ENCODE measurements at places on chromosomes 2 and 18.

DNA sequence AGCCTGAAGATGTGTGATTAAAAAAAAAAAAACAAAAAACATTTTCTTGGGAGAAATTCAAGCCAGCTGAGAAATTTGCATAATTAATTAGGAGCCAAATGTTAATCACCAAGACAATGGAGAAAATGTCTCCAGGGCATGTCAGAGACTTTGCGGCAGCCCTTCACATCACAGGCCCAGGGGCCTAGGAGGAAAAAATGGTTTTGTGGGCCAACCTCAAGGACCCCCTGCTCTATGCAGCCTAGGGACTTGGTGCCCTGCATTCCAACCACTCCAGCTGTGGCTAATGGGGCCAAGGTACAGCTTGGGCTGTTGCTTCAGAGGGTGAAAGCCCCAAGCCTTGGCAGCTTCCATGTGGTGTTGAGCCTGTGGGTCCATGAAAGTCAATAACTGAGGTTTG is 241.9 kb upstream of the THUMPD2 start:
- DNase-seq, result no peak

DNA sequence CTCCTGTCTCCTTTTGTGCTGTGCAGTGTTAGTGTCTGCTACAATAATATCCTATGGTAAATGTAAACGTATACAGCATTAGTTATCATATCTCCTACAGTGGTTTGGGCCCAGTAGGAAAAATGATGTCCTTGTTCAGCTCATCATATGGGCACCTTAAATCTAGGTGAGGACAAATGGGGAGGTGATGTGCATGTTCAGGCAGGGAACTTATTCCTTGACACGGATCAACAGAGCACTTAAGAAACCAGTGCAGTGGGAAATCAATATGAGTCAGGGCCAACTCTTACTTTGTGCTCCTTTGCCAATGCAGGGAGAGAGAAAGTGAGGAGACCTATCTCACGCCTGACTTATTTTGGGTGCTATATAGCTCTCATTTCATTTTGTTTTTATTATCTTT is 76.4 kb downstream of the KLHL14 start:
- no peak for DNase-seq

GRCh38 chr2:229526951-229527350 is 187.4 kb downstream of the DNER start:
- no peak for DNase-seq

DNA sequence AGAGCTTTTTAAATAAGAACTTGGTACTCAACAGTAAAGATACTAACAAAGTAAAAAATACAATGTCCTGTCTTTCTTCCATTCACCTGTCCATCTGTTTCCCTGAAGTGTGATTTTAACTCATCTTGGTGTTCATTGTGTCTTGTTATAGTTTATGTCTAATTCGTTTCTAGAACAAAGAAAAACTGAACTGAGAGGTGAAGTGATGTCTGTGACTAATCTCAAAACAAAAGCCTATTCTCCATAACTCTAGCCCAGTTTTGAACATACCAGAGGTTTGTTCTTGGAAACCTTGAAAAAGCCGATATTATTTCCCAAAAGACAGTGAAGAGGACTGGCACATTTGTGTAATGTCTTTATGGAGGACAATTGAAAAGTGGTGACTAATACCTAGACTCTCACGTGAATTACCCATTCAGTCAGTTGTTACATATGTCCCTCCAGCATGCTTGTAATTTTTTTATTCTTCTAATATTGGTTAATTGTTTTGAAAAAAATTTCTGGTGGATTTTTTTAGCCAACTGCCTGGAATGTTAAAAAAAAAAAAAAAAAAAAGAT is 725.8 kb downstream of the SATB2 start:
- no peak for DNase-seq

- no peak for DNase-seq
Measured at GRCh38 chr2:207683438-207683837, 28.0 kb upstream of the CCNYL1 start.
